Cerebellar nuclear complex (tissue), 1 donor: ENCODE measurements at places on chromosomes 1 and 21.

DNA sequence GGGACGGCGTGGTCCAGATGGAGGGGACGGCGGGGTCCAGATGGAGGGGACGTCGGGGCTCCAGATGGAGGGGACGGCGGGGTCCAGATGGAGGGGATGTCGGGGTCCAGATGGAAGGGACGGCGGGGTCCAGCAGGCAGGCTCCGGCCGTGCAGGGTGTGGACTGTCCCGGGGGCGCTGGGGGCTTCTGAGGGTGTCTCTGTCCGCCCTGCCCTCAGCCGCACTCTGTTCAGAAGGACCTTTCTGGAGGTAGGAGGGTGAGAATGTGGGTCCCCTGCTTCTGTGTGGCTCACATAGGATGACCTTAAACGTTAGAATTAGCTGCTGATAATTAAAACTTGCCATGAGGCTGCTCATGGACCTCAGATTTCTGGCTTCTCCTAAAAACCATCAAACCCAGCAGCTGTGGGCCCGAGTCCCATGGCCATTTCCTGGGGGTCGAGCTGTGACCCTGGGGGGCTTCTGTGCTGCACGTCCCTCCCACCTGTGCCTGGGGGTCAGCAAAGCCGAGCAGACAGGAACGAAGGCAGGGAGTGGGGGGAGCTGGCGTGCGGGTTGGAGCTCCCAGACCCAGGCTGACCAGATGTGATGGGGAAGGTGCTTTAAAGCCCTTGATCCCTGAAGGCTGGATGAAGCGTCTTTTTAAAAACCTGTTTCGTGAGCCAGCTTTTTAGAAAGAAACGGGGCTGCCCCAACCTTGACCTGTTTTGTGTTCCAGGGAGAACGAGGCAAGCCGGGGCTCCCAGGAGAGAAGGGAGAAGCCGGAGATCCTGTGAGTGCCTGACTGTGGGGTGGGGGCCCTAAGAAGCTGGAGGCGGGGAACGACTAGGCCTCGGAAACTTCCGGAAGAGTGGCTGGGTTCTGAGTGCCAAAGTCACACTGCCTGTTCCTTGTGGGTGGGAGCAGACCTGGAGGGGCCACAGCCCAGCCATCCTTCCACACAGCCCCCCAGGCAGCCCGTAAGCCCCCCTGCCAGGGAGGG, 7.1 kb downstream of the COL6A1 start:
- DNase-seq = no peak

- no peak for DNase-seq
Measured at GRCh38 chr1:230067419-230067870, 407 bp downstream of the GALNT2 start.

DNA sequence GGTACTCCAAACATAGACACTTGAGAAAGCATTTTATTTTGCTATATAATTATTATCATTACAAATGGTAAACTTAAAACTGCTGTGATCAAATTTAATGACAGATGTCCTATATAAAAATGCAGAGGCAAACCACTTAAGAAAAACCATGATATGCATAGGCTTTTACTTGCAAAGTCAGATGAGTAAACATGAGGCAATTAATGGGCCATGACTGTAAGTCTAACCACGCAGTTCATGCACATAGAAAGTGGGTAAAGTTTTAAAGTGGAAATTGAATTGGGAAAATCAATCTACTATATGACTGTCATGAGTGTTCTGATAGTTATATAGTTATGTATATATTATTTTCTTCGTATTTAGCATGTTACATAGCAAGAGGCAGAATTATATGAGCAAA, 219.2 kb downstream of the PTPRC start:
- DNase-seq = no peak

- no peak for DNase-seq
Measured at GRCh38 chr1:160159846-160160245, 8.4 kb downstream of the ATP1A4 start.

- DNase-seq = peak; percentile 21
Measured at GRCh38 chr1:25608488-25609178, 8.0 kb upstream of the MAN1C1 start.

GRCh38 chr1:27727126-27727525, 1.4 kb downstream of the FAM76A start:
- DNase-seq = no peak

- no peak for DNase-seq
Measured at GRCh38 chr1:243428617-243429342, 172.9 kb downstream of the SDCCAG8 start.

GRCh38 chr1:183414365-183414764, 3.8 kb downstream of the NMNAT2 start:
- no peak for DNase-seq

DNA sequence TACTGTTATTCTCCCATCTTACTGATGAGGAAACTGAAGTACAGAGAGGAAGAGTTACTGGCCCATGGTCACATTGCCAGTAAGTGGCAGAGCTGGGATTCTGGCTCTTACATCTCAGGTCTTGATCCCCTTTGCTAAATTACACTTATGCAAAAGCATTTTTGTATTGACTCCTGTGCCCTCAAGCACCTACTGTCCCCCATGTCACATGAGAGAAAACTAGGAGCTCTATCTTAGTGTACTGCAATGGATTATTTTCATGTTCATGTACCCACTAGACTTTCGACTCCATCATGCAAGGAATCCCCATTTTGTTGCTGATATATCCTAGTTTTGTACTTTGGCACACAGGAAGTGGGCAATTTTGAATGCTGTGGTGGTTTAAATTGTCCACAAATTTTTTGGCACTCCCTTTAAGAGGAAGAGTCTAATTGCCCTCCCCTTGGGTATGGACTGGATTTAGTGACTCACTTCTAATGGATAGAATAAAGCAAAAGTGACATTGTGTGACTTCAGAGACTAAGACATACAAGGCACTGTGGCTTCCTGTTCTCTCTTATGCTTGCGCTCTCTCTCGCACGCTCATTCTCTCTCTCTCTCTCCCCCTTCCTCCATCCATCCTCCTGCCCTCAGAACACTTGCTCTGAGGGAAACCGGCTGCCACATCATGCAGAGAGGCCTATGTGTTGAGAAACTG, 43.5 kb upstream of the JAK1 start:
- DNase-seq = no peak

DNA sequence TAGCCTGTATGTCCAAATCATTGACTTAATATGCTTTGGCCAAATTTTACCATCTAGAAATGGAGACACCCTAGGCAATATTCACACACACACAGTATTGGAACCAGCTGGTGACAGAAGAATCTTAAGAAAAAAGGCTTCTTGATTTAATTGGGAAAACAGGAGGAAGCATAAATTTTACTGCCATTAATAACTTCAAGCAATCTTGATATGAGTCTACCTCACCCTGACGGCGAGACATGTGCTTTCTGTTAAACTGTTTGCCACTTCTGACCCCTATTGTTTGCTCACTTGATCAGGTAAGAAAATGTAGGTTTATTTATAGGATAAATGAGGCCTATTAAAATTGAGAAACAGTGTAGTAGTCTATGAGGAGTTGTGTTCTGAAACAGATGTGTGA, 73.2 kb downstream of the KIFAP3 start:
- no peak for DNase-seq
